ENCODE measurements at places on chromosomes 2 and 18.

- no peak for DNase-seq
These were observed 167.1 kb upstream of the FOSL2 start for GRCh38 chr2:28225473-28226080.

- no peak for DNase-seq
These were observed 99.4 kb downstream of the CCDC102B start for GRCh38 chr18:68897286-68897685.

- no peak for DNase-seq
These were observed 66.6 kb downstream of the ADNP2 start for GRCh38 chr18:80175451-80176204.

DNA sequence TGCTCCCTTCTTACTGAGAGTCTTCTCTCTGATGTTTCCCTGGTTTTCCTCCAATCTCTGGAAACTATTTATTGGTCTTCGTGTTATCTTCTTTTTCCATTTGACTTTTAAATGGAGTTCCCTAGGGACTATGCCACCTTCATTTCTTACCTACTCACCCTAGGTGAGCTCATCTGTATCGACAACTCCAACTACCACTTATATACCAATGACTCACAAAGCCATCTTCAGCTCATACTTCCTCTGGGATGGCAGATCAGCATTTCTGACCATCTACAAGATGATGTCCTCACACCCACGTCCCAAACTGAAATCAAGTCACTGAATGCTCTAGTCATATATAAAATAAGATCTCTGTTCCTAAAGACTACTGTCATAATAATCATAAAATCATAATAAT is 40.6 kb downstream of the CFAP210 start:
- DNase-seq, result no peak

DNA sequence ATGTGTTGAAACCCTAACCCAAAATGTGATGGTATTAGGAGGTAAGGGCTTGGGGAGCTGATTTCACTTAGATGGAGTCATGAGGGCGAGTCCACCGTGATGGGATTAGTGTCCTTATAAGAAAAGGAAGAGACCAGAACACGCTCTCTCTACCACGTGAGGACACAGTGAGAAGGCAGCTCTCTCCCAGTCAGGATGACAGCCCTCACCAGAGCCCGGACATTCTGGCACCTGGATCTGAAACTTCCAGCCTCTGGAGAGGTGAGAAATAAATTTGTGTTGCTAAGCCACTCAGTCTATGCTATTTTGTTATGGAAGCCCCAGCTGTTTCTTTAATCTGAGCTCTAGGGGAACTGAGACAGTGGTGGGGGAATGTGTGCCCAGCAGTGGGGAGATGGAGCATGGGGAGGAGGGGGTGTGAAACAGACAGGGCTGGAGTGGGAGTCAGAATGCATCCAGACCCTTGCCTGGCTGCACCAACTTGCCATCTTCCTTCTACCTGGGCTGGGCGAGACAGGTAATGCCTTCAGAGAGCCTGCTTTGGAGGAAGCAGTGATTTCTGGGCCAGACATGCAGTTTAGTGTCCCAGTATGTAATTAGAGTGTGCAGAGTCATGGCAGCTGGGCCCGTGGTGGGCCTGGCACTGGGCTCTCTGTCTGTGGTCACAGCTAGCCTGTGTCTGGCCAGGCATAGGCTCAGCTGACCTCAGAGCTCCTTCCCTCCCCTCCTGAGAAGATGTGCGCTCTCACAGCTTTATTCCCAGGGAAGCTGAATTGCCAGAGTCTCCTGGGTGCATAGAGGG is 38.1 kb downstream of the RHOB start:
- no peak for DNase-seq

GRCh38 chr2:150567771-150568301 is 80.4 kb upstream of the RND3 start:
- DNase-seq, result no peak

- peak; percentile 91 for DNase-seq
These were observed 60.2 kb upstream of the TXNDC2 start for GRCh38 chr18:9825571-9826073.

- no peak for DNase-seq
These were observed 3.3 kb upstream of the ABCB6 start for GRCh38 chr2:219221957-219222518.

- DNase-seq, result no peak
These were observed 9.0 kb upstream of the SCN9A start for GRCh38 chr2:166384774-166385173.

- DNase-seq, result no peak
These were observed 18.3 kb downstream of the HS6ST1 start for GRCh38 chr2:128300151-128301020.

DNA sequence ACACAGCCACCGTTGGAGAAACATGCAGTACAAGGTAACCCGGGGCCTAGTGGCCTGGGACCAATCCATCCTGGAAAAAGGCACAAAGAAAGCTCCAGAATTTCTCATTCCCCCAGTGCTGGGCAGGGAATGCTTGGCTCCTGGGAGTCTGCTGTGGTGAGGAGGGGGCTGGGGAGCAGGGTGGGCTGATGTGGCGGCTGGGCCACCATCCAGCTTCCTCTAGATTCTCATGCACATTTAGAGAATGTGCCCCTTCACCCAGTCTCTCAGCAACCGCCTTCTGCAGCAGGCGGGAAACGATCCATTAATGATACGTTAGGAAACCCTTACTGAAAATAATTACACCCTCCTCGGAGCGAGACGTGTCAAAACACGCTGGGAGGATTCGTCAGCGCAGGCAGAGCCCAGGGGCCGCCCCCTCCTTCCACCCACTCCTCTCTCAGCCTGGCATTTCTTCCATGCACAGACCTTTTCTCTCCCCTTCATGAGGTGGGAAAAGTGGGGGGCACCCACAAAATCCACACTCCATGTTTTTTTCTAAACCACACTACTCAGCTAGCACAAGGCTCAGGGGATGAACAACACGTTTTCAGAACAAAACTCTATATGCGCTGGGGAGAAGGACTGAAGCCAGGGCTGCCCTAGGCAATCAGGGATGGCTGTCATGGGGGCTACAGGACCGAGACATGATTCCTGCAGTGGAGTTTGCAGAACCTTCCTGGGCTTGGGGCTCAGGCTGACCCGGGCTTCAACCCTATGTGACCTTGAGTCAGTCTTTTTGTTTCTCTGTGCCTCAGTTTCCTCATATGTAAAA is 56.1 kb upstream of the SMAD7 start:
- no peak for DNase-seq

GRCh38 chr2:233285921-233286320 is 21.7 kb upstream of the SAG start:
- no peak for DNase-seq

- DNase-seq, result no peak
These were observed 17.4 kb downstream of the MYO7B start for GRCh38 chr2:127552846-127553245.

- DNase-seq, result no peak
These were observed 53.6 kb downstream of the SRD5A2 start for GRCh38 chr2:31526946-31527732.

- DNase-seq, result peak; percentile 89
These were observed 37.1 kb upstream of the ASAP2 start for GRCh38 chr2:9169349-9170107.

GRCh38 chr18:66874375-66874774 is 270.5 kb upstream of the CDH19 start:
- DNase-seq, result no peak

DNA sequence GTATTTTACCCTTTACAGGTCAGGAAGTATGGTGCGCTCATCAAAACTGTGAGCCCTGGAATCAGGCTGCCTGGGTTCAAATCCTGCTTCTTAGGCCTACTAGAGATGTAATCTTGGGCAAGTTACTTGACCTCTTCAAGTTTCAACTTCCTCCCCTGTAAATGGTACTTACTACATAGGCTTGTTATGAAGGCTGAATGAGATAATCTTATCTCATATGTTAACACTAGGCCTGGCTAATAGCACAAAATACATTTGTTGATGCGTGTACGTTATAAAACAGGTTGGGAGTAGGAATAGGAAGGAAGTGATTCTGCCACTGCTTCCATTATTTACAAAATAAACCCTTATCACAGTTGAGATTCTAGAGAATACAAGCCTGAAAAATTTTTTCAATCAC is 1.7 kb upstream of the RFTN2 start:
- DNase-seq, result no peak

DNA sequence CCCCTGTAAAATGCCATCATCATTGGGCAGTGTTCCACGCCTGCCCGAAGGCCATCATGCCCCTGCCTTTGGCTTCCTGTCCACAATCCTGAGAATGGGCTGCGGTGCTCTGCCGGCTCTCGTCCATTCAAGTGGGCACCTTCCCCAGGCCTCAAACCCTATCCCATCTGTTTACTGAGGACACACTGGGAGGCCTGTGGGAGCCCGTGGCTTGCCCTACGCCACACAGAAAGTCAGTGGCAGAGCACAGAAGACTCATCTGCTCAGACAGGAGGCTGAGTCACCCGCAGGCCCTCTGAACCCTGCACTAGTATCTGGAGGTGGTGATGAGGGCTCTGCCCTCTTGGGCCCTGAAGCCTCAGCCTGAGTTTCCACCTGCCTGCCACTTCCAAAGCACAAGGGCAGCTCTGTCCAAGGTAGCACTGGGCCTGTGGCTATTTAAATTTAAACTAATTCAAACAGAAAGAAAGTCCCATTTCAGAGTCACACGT is 19.1 kb upstream of the ANKRD53 start:
- no peak for DNase-seq

DNA sequence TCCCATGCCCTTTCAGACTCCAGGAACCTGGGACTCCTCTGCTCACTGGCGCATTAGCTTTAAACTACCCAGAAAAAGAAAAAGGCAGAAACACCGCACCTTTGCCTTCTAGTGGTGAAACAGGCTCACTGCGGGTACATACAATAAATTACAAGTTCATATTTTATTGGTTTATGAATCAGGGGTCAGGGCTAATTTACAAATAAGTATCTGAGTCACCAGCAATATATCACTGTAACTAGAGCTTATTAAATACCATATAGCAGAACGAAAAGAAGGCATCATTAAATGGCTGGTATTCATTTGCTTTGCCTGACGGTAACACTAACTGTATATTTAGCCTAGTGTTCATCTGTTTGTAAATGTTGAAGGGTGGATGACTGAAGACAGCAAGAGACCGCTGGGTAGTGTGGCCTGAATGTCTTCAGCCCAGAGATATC is 26.9 kb upstream of the DTNB start:
- peak; percentile 32 for DNase-seq

DNA sequence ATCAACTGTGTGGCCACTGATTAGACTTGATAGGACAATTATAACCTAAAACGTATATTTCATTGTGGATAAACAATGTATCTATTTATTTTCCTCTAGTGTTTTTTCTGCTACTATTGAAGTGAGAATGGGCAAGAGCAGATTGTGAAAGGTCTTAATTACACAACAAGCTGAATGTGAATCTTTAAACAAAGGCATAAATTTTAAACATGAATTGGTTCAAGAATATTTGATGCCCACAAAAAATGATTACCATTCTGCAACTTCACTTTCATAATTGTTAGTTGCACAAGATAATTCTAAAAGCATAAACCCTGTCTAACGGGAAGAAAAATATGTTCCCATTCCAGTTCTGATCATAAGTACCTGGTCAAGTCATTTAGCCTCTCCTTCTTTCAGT is 285.6 kb downstream of the GULP1 start:
- no peak for DNase-seq

GRCh38 chr2:221289389-221289788 is 282.7 kb downstream of the EPHA4 start:
- no peak for DNase-seq

DNA sequence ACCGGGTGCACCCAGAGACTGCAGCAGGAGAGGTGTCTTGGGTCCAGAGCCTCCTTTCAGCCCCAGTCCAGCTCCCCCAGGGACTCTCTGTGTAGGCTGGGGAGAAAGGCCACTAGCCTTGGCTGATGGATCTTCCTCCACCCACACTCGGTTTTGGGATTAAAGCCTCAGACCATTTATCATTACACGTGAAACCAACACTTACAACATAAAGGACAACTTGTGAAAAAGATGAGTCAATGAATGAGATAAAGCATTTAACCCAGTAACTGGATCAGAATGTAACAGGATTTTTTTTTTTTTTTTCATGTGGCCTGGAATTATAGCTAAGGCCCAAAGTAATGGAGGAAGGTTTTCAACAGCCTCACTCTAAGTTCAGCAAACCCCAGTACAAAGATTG is 32.1 kb downstream of the NAT8 start:
- no peak for DNase-seq

- no peak for DNase-seq
These were observed 28.7 kb upstream of the KCNF1 start for GRCh38 chr2:10883066-10883465.

DNA sequence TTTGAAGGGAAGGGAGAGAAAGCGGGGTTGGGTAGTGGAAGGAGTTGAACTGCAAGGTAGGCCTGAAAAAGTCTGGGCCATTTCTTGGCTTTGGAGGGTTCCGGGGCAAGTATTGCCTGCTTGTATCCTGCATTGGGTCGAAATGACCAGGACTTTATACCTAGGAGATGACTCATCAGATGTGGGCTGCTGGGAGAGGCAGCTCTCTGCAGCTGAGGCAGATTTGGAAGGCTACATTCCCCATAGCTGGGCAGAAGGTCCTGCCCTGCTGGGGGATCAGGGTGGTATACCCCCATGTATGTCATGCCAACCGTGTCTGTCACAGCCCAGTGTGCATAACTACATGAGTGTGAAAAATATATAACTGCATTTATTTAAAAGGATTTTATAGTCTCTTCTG is 171.8 kb upstream of the SPRED2 start:
- DNase-seq, result no peak

GRCh38 chr2:31372097-31372496 is 42.4 kb downstream of the XDH start:
- DNase-seq, result no peak

DNA sequence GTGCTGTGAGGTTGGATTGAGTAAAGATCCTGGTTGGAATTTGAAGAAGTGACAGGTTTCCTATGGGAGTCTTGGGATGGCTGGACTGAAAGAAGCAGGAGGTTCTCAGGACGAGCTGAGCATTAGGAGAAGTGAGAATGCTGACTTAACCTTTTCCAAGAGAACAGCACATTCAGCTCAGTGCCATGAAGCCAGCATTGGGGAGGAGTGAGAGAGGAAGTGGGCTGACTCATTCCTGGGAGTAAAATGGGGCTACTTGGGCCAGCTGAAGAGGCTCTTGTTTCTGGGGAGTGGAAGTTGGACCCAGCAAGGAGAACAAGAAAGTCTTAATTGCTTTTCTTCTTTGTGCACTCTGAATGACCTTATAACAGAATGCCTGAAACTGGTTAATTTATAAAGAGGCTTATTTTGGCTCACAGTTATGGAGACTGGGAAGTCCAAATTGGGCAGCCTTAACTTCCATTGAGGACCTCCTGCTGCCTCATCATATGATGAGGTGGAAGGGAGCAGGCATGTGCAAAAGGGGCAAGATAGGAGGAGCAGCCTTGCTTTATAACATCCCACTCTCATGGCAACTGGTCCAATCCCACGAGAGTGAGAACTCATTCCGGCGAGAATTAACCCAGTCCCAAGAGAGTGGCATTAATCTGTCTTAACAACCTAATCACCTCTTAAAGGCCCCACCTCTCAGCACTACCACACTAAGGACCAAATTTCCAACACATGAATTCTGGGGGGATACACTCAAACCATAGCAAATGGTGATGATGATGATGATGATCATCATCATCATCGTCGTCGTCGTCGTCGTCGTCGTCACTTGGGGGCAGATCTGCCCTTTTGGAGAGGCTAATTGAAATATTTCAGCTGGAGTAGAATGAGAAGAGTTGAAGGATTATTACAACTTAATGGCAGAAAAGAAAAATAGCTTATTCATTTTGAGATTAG is 26.1 kb downstream of the DGUOK start:
- peak; percentile 80 for DNase-seq

Measured in inflammatory macrophage treated with lipopolysaccharide for 1 hour (primary cell).